ENCODE measurements at places on chromosomes 7 and 10.

DNA sequence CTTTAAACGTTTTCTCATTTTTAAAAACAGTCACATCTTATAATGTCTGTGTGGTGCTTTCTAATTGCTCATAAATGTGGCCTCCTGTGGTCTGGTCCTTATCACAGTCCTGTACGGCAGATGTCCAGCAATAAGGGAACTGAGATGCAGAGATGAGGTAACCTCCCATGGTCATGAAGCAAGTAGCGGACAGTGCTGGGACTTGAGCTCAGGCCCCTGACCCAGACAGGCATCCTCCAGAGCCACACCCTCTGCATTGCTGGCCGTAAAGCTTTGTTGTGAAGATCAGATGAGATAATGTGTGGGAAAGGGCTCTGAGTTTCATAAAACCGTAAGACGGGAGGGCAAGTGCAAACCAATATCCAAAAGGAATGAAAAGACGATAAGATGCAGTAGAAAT, 48.2 kb downstream of the DYNC2I1 start:
- DNase-seq = no peak

DNA sequence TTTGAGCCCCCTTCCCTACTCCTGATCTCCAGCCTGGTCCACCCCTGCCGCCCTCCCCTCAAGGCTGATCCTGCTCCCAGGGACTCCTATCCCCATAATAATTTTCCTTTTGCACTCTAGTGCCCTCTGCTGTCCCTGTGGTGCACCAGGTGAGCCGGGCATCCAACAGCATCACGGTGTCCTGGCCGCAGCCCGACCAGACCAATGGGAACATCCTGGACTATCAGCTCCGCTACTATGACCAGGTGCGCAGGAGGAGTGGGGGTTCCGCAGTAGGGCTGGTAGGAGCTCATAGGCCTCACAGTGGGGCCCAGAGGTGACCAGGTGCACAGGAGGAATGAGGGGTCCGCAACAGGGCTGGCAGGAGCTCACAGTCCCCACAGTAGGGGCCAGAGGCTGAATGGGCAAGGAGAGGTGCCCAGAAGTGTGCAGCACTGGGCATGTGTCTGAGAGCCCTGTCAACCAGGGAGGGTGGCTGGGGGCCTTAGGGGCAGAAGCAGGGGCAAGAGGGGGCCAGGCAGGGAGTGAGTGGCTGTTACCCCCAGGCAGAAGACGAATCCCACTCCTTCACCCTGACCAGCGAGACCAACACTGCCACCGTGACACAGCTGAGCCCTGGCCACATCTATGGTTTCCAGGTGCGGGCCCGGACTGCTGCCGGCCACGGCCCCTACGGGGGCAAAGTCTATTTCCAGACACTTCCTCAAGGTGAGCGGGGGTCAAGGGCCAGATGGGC, 11.7 kb downstream of the EPHB6 start:
- no peak for DNase-seq

- no peak for DNase-seq
Observed at GRCh38 chr7:106034383-106034782, 71.3 kb downstream of the CDHR3 start.

DNA sequence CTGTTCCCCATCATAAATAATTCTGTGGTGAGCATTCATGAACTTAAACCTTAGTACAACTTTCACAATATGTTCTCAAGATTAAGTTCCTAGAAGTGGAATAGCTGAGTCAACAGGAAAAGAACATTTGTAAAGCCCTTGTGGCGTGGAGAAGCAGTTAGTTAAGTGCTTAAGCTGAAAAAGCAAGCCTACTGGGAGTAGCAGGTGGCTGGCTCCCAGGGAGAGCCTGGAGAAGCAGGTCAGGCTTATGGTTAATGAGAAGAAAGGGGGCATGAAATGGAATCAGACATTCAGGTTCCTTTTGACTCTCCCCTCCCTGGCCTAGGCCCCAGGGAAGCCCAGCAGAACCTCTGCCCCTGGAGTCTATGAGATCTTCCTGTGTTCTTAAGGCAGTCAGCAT, 35.3 kb downstream of the VSTM4 start:
- no peak for DNase-seq

GRCh38 chr10:95872158-95872711, 35.5 kb upstream of the CC2D2B start:
- DNase-seq = no peak

GRCh38 chr7:44415047-44415446, 75.4 kb downstream of the NUDCD3 start:
- DNase-seq = no peak

- no peak for DNase-seq
Observed at GRCh38 chr10:117226813-117227451, 14.0 kb upstream of the SLC18A2 start.

DNA sequence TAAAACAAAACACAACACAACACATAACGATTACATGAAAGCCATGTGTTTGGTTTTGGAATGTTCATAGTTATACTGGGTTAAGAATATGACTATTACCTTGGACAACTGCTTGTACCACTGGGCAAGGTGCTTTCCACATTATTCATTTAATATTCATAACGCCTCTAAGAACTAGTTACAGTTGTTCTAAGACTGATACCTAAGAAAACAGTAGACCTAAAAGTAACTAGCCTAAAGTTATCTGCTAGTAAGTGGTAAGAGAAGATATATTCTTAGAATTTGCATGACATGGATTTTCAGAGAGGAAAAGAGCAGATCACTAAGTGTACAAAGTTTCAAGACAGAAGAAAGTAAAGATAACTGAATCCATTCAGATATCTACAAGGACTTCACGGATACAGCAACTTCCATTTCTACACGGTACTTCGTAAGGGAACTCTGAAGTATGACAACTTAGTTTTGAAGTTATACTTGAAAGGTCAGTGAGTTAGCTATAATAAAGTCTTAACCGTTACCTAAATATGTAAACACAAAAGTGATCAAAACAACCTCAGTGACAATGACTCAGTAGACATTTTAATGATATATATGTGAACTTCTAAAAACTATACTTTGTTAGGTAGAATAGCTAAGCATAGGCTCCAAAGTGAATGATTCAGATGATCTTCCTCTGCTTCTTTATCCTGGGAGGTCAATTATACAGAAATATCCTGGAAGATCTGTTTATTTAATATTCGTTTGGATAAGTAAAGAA, 65.1 kb downstream of the MINDY3 start:
- no peak for DNase-seq

- no peak for DNase-seq
Observed at GRCh38 chr10:104028146-104028545, 57.5 kb downstream of the COL17A1 start.

GRCh38 chr10:86661161-86662025, 6.9 kb upstream of the LDB3 start:
- DNase-seq = no peak

GRCh38 chr10:82267014-82267413, 392.0 kb downstream of the NRG3 start:
- no peak for DNase-seq

- no peak for DNase-seq
Observed at GRCh38 chr7:157208571-157209413, 70.1 kb downstream of the UBE3C start.

DNA sequence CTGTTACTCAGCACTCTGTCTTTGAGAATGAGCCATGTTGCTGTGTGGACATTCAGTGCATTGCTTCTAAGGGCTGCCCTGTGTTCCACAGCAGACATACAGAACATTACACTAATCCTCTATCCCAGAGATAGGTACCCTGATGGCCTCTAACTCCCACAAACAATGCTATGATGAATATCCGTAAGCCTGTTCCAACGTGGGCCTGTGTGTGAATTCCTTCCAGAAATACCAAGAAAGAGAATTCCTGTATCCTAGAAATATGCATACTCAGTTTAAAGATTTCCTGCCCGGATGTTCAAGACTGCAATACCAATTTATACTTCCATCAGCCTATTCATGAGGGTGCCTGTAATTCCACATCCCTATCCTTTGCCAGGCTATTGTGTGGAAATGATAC, 21.3 kb upstream of the ST8SIA6 start:
- DNase-seq = no peak

DNA sequence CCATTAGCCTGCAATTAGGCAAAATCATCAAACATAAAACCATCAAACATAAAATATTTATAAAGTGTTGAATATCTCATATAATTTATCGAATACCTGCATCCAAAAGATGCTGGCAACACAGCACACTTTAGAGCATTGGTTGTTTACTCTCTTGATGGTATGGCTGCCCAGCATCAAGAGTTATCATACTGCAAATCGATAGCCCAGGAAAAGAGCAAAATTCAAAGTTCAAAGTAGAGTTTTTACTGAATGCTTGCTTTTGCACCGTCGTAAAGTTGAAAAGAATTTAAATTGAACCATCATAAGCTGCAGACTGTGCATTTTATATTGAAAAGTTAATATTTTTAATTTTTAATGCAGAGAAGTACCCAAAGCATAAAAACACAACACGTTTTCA, 4.2 kb upstream of the GSTO2 start:
- DNase-seq = no peak

DNA sequence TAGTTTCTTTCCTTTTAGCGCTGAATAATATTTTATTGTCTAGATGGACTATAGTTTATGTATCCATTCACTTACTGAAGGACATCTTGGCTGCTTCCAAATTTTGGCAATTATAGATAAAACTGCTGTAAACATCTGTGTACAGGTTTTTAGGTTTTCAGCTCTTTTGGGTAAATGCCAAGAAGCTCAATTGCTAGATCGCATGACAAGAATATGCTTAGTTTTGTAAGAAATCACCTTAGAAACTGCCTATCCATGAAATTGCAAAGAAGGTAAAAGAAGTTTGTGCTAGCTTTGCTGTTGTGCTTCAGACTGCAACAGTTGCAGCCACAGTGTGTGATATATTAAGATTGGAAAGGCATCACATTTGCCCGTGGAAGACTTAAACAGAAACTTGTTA, 103.2 kb upstream of the TNS3 start:
- no peak for DNase-seq

DNA sequence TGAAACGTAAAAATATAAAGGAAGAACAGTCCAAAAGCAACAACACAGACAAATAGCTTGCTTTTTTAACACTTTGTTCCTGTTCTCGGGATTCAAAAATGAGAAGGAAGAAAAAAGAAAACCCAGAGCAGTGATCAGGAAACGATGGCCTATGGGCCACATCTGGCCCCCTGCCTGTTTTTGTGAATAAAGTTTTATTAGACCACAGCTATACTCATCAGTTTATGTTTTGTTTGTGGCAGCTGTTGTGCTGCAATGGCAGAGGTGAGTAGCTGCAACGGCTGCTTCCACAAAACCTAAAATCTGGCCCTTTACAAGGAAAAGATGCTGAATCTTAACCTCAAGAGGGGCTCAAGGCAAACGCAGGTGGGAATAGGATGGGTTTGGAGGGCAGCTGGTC, 96.4 kb downstream of the CCDC3 start:
- no peak for DNase-seq

DNA sequence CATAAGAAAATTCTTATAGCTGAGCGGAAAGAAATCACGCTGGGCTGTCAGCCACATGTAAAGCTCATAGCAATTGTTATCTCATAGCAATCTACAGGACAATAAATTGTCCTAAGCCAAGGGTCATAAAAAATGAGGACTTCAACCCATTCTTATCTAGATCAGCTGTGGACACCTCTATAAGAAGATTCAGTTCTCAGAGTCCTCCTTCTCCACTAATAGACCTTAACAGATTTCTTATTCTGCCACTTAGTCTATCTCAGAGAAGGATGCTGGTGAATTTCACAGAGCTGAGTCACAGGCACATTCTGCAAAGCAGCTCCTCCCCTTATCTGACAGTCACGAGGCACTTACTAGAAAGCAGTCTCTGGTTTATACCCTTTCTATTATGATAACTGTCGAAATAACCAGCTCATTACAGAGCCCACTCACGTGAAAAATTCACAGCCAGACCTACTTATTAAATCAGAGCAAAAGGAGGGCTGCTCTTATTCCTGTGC, 185.3 kb upstream of the PCLO start:
- no peak for DNase-seq

- DNase-seq = no peak
Observed at GRCh38 chr7:125563557-125563956, 633.9 kb upstream of the POT1 start.
